AML-193 (cell line): ENCODE measurements at places on chromosomes 16 and 17.

DNA sequence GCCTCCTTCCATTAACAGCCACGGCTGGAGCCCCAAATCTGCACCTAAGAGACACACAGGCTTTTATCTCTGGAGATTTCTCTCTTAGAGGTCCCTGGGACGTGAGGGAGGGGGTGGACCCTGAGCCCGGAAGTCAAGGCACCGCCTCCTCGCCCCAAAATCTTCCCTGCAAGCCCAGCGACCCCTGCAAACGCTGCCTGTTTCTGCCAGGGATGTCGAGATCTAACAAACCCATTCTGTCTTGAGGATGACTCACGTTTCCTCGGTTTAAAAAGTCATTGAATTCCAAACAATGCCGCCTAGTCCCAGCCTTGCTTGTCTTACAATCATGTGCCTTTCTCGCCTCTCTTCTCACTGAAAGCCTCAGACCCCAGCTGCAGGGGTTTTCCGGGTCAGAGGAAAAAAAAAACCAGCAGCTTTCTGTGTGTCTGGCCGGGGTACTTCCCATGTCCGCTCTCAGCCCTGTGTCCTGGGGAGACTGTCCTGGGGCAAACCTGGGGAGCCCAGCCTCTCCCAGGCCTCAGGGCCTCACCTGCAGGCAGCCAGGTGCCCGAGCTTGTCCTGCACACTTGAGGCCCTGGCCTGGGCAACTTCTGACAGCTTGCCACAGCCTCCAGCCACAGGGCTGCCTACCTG, 15.4 kb downstream of the ARL2BP start:
- DNase-seq: no peak

DNA sequence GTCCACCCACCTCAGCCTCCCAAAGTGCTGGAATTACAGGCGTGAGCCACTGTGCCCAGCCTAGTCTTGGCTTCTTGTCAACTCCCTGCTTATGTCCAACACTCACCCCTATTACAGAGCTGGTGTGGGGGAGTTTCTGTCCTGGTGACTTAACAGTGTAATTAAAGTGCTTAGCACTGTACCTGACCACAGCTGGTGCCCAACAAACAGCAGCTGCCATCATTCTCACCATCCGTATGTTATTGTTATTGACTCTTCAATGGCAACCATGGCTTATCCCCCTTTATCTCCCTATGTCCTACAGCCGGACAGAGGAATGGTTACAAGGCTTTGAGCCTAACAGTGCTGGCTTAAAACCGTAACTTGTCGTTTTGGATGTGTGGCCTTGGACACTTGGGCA, 17.0 kb upstream of the BRCA1 start:
- DNase-seq: no peak

DNA sequence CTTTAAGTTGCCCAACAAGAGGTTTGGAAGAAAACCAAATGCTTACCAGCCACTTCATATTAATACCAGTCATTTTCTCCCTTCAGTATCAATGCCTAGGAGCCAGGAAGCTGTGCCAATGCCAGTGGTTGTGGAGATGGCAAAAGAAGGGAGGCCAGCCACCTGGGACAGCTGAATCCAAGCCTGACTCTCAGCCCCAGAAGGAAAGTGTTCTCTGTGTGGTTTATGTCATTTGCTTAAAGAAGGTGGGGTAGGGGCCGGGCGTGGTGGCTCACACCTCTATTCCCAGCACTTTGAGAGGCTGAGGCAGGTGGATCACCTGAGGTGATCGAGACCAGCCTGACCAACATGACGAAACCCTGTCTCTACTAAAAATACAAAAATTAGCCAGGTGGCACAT, 13.4 kb downstream of the C17orf78 start:
- no peak for DNase-seq

GRCh38 chr17:10683853-10684252, 13.5 kb downstream of the SCO1 start:
- peak; percentile 15 for DNase-seq

DNA sequence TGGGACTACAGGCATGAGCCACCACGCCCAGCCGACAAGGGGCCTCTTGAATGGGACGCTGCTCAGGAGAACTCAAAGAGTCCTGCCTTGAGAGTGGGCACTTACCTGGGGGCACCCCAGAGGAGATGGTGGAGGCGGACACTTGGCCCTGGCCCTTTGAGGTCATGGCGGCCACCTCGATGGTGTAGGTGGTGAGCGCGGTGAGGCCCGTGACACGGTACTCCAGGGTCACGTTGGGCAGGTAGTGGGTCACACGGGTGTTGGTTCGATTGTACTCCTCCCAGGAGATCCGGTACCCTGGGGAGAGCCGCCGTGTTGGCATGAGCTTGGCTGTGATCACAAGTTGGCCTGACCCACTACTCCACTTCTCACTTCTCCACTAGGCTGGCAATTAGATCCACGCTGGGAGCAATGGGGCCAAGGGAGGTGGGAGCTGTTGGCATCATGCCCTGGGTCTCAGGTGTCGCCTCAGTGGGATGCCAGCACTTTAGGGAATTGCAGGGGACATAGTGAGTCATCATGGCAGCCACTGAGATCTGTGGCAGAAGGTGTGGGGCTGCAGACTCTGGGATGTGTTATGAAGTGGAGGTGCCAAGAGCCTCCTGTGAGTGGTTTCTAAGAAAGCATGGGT, 89.2 kb upstream of the CDC42EP4 start:
- DNase-seq: no peak

DNA sequence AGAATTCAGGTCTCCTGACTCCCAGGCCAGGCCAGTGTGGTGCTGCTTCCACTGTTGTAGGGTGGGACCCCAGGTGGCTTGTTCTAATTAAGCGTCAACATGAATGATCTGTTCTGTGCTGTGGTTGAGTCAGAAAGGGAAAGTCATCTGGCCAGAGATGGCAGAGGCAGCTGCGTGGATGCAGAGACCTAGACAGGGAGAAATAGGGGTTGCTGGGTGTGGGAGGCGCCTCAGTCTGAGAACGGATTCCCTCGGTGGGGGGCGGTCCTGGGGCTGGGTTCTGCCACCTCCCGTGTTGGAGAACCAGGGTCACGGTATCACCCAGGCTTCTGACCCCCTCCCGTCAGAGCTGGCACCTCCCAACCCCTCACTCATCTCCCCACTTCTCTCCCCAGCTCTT, 5.6 kb downstream of the FBRS start:
- no peak for DNase-seq

- no peak for DNase-seq
These were observed 14.9 kb downstream of the NAGPA start for GRCh38 chr16:5018793-5019192.
